ENCODE measurements at places on chromosomes 2 and 18.
A peak's percentile ranks its signal among the peaks of the same experiment; 100 is the strongest.

- no peak for DNase-seq
Measured at GRCh38 chr2:19363474-19363778, 5.0 kb upstream of the OSR1 start.

GRCh38 chr2:128717758-128718710 is 399.4 kb upstream of the HS6ST1 start:
- no peak for DNase-seq

- DNase-seq = no peak
Measured at GRCh38 chr18:9353596-9353995, 19.0 kb downstream of the TWSG1 start.

DNA sequence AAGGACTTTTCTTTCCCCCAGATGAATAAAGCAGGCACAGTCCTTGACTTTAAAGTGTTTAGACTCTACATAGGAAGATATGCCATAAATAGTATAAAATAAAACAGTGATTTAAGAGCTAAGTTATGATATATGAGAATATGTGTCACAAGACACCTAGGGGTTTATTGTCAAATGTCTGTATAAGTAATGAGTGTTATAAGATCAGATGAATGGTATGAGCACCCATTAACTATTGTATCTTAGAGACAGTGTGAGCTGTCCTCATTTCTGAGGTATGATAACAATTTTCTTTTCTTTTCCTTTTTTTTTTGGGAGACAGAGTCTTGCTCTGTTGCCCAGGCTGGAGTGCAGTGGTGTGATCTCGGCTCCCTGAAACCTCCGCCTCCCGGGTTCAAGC is 365.3 kb downstream of the RND3 start:
- DNase-seq = no peak

DNA sequence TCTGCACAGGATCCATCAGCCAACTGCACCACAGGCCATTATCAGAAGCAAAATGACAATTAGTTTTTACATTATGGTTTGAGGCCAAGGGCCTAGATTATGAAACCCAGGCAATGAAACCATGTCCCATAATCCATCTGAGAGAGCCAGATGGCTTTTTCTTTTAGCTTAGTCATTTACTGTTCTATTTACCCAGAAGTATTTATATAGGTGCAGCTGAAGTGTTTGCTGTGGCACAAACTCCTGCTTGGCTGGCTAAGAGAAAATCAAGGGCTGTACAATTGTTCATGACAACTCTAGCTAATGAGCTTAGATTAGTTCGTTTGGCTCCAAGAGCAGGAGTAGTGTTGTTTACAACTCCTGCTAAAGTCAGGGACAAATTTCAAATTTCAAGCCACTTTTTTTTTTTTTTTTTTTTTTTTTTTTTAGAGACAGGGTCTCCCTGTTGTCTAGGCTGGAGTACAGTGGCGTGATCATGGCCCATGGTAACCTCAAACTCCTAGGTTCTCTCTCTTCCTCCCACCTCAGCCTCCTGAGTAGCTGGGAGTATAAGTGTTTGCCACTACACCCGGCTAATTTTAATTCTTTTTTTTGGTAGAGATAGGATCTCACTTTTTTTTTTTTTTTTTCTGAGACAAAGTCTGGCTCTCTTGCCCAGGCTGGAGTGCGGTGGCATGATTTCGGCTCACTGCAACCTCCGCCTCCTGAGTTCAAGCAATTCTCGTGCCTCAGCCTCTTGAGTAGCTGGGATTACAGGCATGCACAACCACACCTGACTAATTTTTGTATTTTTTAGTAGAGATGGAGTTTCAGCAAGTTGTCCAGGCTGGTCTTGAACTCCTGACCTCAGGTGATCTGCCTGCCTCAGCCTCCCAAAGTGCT is 18.4 kb upstream of the REV1 start:
- no peak for DNase-seq

DNA sequence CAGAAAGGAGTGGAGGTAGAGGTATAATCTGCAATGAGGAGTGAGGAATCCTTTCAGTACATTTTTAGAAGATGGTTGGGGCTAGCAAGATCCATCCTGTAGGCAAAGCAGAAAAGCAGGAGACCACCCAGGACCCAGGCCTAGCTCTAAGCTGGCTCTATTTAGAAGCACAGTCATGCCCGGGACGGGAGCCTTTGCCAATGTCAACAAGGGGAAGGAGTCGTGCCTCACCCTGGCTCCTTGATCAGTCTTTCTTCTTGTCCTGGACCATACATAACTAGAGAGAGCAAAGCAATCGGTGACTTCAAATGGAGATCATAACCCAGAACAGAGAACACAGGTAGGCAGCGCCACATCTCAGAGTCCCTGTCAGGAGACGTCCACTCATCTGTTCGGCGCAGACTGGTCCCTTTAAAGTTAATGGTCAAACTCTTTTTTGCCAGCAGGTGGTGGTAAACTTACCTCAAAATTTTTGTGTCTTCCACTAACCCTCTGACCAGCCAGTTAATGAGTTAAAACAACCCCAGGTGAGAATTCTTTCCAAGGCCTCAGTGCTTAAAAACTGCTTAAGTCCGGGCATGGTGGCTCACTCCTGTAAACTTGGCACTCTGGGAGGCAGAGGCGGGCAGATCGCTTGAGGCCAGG is 8.0 kb downstream of the MC5R start:
- DNase-seq = no peak

DNA sequence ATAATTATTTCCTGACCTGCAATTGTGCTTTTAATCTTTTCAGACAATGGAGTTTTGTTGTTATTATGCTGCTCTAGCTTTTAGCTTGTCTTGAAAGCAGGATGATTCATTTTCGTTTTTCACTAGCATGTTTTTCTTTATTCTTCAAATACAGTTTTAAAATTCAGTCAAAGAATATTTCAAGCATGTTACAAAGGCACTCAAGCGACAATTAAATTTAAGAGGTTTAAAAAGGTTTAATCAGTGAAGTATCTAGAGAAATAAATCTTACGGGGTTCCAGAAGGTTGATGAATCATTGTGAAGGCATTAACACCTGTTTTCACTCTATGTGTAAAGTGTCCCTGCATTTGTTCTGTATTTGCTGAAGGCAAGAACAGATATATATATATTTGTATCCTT is 390.7 kb upstream of the TMEFF2 start:
- no peak for DNase-seq

DNA sequence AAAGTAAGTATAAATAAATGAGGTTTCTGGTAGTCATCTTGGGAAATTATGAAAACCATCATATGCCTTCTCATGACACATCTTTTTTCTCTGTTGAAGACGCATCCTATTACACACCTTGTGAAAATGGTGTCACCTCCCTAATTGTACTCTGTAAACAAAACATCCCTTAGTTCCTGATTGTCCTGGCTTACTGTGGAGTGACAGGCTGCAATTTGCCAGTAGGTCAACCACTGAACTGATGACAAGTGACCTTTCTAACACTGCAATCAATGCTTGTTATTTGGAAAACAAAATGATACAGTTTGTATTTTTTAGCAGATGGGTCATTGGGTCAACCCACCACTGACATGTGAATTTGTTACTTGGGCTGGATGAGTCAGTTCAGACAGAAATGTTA is 219.5 kb downstream of the PTPRM start:
- no peak for DNase-seq

GRCh38 chr2:234249873-234250272 is 199.4 kb downstream of the SPP2 start:
- no peak for DNase-seq

DNA sequence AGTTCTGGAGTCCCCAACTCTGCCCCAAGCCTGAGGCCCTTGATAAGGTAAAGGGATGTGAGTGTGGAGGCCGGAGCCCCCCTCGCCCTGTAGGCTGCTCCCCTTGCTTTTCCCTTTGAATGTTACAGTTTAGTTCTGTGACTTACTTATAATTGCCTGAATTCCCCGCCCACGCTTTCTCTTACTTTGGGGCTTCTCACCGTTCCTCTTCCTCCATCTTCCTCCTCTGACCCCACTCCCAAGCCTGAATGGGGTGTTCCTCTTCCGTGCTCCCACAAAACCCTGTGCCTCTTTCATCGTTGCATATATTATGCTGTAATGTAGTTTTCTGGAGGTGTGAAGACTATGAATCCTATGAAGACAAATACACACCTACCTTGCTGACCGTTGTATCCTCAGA is 15.0 kb upstream of the IL1RN start:
- no peak for DNase-seq

DNA sequence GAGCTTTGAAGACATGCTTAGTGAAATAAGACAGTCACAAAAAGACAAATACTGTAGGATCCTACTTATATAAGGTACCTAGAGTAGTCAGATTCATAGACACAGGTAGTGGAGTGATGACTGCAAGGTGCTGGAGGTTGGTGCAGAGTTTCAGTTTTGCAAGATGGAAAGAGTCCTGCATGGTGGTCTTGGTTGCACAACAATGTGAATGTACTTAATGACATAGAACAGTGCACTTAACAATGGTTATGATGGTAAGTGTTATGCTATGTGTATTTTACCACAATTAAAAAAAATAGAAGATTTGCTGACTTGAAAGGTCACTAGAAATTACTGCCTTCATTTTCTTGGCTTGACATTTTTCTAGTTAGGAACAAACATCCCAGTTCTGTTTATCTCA is 9.5 kb downstream of the CERS6 start:
- no peak for DNase-seq

GRCh38 chr18:63135101-63135500 is 184.5 kb downstream of the BCL2 start:
- no peak for DNase-seq

GRCh38 chr2:239465017-239466001 is 64.5 kb upstream of the HDAC4 start:
- DNase-seq = peak; percentile 91

- no peak for DNase-seq
Measured at GRCh38 chr2:16332681-16333557, 332.7 kb downstream of the CYRIA start.

DNA sequence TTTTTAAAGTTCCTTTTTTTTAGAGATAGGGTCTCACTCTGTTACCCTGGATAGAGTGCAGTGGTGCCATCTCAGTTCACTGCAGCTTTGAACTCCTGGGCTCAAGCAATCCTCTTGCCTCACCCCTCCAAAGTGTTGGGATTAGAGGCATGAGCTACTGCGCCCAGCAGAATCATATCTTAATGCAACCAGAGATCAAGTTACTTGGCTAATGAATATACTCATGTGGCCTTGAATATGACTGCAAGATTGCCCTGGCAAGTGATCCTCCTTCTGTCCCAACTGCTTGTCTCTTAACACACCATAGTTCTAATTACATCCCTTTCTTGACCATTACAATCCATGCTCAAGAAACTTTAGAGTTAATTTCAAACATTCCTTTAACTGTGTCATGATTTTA is 133.5 kb downstream of the SRBD1 start:
- DNase-seq = no peak

DNA sequence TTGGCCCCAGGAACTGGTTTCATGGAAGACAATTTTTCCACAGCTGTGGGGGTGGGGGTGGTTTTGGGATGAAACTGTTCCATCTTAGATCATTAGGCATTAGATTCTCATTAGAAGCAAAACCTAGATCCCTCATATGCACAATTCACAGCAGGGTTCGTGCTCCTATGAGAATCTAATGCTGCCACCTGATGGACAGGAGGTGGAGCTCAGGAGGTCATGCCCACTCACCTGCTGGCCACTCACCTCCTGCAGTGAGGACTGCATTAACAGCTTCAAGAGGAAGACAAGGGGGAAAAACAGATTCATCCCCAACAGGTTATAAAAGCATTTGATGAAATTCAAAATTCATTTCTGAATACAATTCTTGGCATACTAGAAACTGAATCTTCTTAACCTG is 38.5 kb downstream of the THAP4 start:
- DNase-seq = no peak

GRCh38 chr2:80393991-80394390 is 89.4 kb upstream of the LRRTM1 start:
- DNase-seq = no peak

GRCh38 chr2:134183679-134184078 is 70.2 kb upstream of the MGAT5 start:
- DNase-seq = no peak

Data from Right ventricle myocardium inferior (tissue), 1 donor.